ENCODE measurements at places on chromosomes 16 and 17.

GRCh38 chr16:58154345-58154744 is 25.2 kb upstream of the CFAP20 start:
- DNase-seq, result no peak

- DNase-seq, result no peak
These were observed 69.9 kb downstream of the ABR start for GRCh38 chr17:1109606-1110540.

- DNase-seq, result no peak
These were observed 46.5 kb upstream of the GSE1 start for GRCh38 chr16:85566561-85567100.

GRCh38 chr17:8708025-8708461 is 36.6 kb downstream of the CCDC42 start:
- DNase-seq, result no peak

GRCh38 chr16:52439171-52439701 is 107.7 kb downstream of the TOX3 start:
- DNase-seq, result no peak

DNA sequence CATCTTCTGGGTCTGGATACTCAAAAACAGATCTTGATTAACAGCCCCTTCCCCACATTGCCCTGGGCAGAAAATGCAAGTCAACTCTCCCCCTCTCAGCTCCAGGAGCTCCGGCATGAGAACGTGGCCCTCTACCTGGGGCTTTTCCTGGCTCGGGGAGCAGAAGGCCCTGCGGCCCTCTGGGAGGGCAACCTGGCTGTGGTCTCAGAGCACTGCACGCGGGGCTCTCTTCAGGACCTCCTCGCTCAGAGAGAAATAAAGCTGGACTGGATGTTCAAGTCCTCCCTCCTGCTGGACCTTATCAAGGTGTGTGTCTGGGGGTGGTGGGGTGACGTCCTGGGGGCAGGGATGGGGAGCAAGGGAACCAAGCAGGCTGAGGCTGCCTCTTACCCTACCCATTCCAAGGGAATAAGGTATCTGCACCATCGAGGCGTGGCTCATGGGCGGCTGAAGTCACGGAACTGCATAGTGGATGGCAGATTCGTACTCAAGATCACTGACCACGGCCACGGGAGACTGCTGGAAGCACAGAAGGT is 9.7 kb downstream of the GUCY2D start:
- DNase-seq, result no peak

DNA sequence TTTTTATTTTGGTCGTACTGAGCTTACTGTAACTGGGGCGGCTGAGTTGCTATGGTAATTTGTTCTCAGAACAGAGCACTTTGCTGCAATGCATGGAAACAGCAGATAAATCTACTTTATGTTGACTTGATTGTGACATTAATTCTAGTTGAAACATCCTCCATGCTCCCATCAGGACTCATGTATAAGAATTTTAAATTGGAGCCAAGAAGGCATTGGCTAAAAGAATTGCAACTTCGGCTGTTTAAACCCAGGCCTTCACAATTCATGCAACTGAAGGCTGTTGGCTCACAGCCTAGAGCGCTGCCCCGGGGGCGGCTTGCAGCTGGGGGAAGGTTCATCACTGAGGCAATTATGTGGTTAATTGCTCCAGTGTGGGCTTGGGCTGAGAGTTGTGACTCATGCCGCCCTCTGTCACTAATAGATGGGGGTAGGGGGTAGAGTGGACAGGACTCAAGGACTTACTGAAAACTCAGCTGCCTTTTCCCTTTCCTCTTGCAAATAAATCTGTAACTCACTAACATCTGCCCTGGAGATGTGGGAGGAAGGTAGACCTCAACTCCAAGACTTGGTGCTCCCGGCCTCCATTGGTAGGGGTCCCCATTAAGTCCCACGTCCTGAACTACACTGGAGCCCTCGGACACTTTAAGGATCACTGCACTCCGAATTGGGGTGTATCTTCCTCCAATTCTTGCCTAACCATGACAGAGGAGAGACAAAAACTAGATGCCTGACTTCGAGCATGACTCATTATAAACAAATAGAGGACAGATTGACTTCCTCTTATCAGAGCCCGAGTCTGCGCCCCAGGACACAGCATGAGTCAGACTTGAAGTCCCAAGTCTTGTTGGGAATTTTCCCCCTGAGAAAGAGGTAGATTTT is 37.5 kb downstream of the ERCC4 start:
- DNase-seq, result peak; percentile 70

DNA sequence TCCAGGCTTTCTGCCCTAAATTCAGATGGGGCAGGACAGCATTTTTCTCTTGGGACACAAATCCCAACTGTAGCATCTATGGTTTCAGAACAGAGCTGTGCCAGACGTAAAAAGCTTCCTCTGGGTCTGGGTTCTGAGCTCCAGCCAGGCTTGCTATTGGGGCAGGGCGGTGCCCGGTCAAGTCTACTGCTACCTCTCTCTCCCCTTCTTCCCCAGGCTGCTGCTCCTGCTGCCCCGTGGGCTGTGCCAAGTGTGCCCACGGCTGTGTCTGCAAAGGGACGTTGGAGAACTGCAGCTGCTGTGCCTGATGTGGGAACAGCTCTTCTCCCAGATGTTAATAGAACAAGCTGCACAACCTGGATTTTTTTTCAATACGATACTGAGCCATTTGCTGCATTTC is 1.1 kb downstream of the MT1M start:
- no peak for DNase-seq

- peak; percentile 70 for DNase-seq
These were observed 11.2 kb upstream of the SLC47A2 start for GRCh38 chr17:19727501-19728078.

- peak; percentile 23 for DNase-seq
These were observed 151.9 kb downstream of the MSI2 start for GRCh38 chr17:57408071-57408811.

All from NCI-H1105 treated with DMSO at 0.1 percent for 48 hours (cell line).